ENCODE measurements at places on chromosomes 1 and 21.

GRCh38 chr21:33458861-33459260, 20.9 kb downstream of the TMEM50B start:
- no peak for DNase-seq

GRCh38 chr1:214292322-214292721, 11.4 kb downstream of the SMYD2 start:
- no peak for DNase-seq

DNA sequence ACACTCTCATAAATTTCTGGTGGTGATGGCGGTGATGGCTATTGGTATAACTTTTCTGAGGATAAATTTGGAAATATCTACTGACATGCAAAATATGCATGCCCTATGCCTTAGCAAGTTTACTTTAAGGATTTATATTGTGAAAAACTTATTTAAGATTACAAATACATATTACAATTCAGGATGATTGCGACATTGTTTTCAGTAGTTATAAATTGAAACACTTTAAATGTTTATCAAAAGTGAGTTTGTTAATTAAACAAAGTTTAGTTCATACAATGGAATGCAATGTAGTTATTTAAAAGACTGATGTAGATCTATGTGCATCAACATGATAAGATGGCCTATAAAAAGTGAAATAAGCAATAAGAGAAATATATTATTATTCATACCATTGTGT, 331.3 kb upstream of the NR5A2 start:
- DNase-seq = no peak

DNA sequence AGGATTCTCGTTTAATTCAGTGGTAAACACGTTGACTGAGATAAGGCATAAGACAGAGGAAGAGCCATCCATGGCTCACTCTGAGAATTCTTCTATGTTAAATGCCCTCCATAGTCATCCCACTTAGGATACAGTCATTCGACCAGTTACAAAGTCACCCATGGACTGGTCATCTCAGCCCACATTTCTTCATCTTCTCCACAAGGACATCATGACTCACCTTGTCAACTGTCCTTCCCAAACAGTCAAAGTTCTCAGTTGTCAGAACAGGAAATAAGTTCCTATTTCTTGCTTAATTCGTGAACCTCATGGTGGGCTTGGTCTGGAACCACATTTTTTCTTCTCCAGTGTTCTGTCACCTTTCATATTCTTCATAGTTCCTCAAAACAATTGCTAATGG, 133.2 kb downstream of the TGFB2 start:
- no peak for DNase-seq

GRCh38 chr1:118739501-118739900, 248.6 kb downstream of the TBX15 start:
- no peak for DNase-seq
